ENCODE measurements at places on chromosomes 7 and 10.

DNA sequence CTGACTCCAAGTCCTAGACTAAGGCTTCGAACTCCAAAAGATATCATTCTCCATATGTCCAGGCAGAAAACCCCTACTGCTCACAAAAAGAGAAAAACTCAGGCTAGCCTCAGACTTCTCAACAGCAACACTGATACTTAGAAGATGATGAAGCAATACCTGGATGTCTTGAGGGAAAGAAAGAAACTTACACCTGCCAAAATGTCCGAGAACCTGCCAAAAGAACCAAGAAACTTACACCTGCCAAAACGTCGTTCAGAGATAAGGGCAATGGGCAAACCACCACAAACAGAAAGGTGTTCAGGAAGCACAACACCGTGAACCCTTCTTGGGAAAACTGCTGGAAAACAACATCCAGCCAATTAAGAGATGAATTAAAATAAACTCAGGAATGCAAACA is 15.3 kb downstream of the ABLIM1 start:
- DNase-seq = no peak

DNA sequence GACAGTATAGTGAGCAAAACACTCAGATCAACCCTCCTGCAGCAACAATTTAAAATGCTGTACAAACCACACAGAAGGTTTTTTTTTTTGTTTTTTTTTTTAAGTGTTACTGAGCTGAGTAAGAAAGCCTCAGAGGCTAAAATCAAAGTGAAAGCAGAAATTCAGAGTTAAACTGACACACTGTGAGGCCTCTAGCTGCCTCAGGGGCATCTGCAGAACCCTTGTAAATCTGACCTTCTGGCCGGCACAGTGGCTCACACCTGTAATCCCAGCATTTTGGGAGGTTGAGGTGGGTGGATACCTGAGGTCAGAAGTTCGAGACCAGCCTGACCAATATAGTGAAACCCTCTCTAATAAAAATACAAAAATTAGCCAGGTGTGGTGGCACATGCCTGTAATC is 7.4 kb upstream of the GNA12 start:
- no peak for DNase-seq

GRCh38 chr10:69329721-69330178 is 51.5 kb downstream of the HK1 start:
- no peak for DNase-seq

DNA sequence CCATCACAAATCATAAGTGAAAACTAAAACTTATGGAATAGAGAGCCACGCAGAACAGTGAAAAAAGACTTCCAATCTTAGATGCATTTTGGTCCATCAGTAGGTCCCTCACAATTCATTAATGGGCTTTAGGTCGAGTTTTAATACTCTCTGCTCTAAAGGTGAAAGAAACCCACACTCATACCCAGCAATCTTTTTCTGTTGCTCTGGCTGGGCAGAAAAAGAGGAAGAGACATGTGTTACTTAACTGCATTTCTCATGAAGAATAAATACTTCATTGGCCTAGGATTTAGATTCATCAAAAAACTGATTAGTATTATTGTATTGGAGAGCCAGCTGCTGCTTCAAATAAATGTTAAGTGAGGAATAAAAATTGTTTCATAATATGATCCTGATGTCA is 645.7 kb downstream of the PHTF2 start:
- DNase-seq = no peak

GRCh38 chr10:86402283-86402941 is 35.8 kb upstream of the GRID1 start:
- DNase-seq = no peak

DNA sequence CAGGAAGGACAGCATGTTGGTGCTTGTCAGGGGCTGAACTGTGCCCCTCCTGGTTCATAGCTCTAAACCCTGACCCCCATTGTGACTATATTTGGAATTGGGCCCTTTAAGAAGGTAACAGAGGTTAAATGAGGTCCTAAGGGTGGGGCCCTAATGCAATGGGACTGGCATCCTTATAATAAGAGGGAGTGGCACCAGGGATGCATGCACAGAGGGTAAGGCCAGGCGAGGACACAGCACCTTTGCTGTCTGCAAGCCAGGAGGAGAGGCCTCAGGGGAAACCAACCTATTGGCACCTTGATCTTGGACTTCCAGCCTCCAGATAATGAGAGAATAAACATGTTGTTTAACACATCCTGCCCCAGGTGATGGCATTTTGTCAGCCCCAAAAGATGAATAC is 61.3 kb upstream of the EBF3 start:
- no peak for DNase-seq

DNA sequence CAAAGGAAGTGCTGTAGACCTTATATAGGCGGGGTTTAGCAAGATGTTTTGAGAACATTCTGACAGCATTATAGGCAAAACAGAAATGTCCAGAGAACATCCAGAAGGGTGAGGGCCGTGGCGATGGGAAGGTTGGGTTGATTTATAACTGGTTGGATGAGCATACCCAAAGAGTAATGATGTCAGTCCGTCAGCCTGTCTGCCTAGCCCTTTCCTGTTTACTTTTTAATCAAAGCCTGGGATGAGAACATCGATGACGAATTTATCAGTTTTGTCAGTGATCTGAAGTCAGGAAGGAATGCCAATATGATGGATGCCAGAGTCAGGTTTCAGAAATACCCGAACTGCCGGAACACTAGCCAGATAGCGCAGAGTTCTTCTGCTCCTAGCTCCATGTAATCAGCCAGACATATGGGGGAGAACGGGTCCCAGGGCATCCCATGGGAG is 33.8 kb upstream of the TRIM8 start:
- no peak for DNase-seq

GRCh38 chr10:86768412-86769062 is 12.1 kb downstream of the BMPR1A start:
- no peak for DNase-seq

DNA sequence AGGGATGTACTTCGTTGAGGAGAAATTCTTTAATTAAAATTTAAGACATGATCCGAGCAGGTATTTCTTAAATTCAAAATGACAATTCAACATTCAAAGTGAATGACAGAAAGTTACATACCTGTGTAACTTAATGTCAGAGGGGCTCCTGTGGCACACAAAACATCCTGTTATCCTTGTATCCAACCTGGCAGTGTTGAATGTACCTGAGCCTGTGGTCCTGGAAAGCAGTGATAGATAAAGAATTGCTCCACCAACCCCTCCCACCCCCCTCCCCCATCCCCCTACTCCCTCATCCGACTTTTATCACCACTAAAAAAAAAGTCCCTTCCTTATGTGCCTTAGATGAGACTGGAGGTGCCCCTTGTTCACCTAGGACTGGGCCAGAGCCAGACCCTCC is 119.4 kb upstream of the ADCY1 start:
- no peak for DNase-seq

DNA sequence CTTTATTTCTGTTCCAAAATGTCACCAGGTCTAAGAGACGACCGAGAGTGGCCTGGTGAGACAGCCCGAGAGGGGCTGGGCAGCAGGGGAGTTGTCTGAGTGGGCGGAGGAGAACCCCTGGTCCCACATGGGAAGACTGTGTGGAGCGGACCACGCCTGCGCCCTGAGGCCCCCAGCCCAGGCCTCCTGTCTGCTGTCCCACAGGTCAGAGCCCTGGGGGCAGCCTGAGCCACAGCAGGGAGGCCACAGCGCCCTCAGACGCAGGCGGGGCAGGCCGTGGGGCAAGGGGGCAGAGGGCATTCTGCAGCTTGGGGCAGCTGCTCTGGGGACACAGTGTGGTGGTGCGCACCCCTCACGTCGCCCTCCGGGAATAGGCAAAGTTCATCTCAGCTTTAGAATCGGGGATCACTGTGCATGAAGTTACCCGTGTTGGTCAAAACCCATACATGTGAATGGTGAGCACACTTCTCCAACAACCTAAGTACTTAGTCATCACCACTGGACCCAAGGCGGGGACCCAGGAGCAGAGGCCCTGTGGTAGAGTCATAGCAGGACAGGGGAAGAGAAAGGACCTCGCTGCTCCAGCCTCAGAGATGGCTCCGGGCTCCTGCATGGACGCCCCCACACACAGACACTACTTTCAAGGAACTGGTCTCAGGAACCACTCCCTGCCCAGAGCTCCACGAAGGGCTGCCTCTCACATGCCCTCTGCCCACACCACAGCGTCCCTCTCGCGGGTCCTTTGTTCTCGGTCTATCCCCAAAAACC is 214.7 kb downstream of the ELFN1 start:
- DNase-seq = no peak

DNA sequence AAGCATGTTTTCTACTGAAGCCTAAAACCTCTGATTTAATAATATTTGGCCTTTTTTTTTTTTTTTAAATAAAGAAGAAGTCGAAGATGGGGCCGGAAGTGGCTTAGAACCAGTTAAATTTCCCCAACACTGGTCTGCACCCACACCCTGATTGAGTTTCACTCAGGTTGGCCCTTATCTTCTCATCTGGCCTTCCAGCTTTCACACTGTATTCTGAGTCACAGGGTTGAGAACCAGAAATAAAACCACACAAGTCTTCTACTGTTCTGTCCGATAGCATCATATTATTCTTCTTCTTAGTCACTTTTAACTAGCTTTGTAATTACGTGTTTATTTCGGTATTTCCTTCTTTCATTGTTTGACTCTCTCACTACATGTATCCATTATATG is 9.9 kb downstream of the ZNF365 start:
- DNase-seq = no peak

GRCh38 chr10:125201108-125201524 is 40.8 kb upstream of the CTBP2 start:
- no peak for DNase-seq

DNA sequence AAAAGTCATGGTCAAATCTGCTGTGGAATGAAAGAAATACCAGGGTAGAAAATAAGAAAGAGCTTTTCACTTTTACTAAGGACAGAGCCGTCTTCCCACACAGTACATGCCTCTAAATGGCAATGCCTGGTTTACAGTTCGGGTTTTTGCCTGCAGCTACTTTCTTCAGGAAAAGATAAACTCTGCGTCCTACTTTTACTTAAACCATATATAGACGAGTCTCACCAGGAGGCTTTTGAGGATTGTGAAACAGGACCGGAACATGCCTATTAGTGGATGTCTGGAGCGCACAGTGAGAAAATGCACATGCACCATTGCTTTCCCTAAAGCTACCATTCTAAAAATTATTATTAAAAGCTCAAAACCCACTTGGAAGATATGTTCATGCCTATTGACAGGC is 70.5 kb downstream of the KLF6 start:
- no peak for DNase-seq

DNA sequence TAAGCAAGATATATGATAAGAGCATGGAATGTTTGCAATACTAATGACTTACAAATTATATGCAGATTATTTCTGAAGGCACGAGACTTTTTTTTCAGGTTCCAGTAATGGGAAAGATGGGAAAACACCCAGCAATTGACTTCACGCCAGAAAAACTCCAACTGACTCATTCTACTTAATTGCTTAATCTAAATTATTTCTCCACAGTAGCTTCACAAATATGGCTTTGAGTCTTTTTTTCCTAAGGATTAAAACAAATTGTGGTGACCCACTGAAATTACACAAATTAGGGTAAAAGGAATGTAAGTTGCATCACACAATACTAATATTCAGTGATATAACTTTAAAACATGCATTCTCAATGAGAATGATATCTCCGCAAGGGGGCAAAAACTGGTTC is 138.7 kb downstream of the GNAI1 start:
- no peak for DNase-seq

DNA sequence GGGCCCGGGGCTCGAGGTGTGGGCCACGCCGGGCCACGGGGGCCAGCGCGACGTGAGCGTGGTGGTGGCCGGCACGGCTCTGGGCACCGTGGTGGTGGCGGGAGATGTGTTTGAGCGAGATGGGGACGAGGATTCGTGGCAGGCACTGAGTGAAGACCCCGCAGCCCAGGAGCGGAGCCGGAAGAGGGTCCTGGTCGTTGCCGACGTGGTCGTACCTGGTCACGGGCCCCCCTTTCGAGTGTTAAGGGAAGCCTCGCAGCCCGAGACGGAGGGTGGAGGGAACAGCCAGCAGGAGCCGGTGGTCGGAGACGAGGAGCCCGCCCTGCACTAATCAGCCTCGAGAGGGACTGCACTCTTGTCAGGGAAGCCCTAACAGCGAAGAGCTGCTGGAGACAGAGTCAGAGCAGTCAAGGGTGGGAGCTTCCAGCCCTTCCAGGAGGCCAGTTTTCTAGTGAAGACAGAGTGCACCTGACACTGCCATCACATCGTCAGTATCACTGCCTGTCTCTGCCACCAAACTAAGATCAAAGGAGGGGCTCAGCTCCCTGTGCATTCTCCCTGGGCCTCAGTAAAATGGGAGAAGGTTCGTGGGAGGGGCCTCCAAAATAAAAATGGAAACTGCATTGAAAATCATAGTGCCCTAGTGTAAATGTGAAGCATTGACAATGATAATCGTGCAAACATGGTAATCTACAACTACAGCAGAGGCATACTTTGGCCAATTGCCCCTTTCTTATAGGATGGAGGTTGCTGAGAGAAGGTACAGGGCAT is 1.3 kb downstream of the MBLAC1 start:
- peak; percentile 41 for DNase-seq

GRCh38 chr10:842795-843194 is 88.7 kb downstream of the LARP4B start:
- no peak for DNase-seq

- peak; percentile 25 for DNase-seq
Measured at GRCh38 chr7:127477295-127478023, 85.0 kb upstream of the ZNF800 start.

GRCh38 chr10:100623521-100624230 is 87.9 kb downstream of the HIF1AN start:
- DNase-seq = no peak

- DNase-seq = no peak
Measured at GRCh38 chr10:117262903-117263293, 22.0 kb downstream of the SLC18A2 start.

DNA sequence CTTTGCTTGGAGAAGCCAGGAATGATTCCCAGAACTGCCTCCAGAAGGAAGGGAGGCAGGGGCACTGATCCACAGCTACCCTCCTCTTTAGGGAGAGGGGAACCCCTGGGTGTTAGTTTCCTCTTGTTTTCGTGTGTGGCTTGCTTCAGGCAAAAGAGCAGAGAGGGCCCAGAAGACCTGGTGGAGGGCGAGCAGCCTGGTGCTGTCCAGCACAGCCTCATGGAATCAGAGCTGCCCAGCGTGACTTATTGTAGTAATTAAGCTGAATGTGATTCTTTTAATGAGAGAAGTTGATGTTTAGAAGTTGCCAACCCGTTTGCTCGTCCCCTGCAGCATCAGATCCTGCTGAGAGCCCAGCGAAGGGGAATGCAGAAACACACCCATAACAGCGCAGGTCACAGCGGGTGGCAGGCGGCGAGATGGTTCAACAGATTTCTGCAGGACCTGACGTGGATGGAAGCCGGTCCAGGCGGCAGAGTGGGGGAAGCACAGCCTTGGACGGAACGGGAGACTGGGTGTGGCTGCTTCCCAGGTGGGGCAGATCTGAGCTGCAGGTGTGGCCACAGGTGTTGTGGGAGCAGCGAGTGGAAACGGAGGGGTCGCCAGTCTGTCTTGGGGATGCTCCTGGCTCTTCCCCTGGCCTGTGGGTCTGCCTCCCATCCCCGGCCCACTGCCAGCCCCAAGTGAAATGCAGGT is 53.7 kb upstream of the SHH start:
- DNase-seq = no peak

DNA sequence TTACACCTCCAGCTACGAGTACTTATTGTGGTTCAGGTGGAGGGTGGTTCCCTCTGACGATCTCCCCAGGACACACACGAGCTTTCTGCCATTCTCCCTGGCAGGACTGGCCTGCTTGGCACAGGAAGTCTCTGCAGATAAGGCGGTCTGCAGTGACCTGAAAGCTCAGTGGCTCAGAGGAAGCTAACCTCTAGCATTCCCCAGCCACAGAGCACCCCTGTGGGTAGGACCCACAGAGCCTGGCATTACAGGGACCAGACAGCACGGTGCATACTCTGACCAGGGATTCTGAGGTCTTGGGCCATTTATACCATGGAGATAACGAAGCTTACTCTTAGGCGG is 1.9 kb upstream of the GPR146 start:
- DNase-seq = no peak

- no peak for DNase-seq
Measured at GRCh38 chr10:1612908-1613307, 124.4 kb downstream of the ADARB2 start.
